ENCODE measurements at places on chromosomes 4 and X.

DNA sequence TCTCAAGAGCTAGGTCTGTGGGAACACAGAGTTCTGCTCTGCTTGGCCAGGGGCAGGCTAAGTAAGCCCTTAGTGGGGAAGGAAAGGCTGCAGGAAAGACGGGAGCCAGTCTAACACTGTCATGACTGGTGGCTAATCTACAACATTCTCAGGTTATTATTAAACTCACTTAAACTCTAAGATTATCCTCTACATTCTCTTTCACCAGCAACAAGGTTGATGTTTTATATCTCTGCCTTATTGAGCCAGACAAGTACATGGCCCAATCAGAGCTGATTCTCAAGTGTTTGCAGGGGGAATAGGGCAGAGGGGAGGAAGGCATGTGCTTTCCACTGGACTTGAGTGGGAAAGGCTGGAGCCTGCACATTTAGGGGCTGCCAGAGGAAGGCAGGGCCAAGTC, 50.9 kb upstream of the FAM241A start:
- DNase-seq = no peak

DNA sequence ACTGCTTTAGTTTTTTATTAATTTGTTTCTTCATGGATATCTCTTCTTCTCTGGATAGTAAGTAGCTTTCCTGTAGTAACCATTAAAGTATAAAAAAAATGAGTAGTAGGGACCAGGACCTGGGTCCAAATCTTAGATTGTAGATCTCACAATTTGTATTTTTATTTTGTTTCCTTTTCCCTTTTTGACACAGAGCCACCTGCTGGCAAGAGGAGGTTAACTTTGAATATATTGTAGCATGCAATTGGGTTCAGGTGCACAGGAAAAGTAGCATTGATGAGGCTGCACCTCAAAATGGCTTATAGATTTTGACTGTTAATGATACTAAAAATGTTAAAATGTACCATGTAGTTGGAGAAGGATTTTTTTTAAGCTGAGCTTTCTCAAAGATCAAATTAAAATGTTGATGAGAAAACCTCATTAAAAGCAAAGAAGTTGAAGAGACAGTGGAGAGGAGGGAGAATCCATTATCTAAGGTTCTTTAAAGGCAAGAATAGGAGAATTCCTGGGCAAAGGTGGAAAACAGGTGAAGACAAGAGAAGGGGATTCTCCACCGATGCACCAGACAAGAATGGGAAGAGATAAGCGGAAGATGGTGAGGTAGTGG, 48.3 kb upstream of the HPGDS start:
- DNase-seq = no peak

DNA sequence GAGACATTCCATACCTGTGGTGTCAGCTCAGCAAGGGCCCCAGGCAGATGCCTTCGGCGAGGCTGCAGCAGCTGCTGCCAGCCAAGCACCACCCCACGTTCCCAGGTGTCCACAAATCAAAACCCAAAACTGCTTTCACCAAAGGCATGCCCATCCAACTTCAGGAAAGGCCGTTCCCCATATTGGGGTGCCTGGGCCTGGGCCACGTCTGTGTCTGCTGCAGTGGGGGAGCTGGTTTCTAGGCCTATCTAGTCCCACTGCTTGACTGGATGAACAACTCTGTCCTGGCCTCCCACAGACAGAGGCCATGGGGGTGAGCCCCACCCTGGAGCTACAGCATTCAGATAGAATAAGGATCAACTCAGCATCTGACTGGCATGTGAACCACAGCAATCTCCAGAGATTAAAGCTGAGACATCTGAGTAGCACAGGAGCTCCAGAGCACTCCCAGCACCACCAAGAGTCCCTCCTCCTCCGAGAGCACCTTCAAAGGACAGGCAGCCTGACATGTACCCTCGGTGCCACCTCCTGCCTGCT, 37.0 kb downstream of the NAT8L start:
- no peak for DNase-seq

DNA sequence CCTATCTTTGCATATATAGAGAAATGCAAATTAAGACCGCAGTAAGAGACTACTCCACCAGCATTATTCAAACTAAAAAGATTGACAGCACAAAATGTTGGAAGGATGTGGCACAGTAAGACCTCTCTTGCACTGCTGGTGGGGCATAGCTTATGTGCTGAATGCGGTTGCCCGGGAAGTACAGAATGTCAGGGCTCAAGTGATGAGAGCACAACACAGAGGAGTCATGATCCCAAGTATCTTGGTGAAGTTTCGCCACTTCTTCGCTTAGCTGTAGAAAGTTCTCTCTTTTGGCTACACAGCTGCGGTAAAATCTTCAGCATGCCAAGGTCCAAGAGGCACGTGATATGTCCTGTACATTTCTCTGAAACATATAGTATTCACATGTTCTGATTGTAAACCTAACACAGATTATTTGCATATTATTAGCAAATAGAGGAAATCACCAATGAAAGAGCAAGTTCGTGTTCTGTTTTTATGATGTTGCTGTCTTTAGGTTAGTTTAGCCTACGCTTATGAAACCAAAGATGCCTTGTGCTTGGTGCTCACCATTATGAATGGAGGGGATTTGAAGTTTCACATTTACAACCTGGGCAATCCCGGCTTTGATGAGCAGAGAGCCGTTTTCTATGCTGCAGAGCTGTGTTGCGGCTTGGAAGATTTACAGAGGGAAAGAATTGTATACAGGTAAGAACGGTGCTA, 55.0 kb downstream of the HTT-AS start:
- DNase-seq = no peak

- no peak for DNase-seq
These were observed 6.3 kb downstream of the NDUFB11 start for GRCh38 chrX:47138171-47138570.
